ENCODE measurements at places on chromosomes 12 and 14.

DNA sequence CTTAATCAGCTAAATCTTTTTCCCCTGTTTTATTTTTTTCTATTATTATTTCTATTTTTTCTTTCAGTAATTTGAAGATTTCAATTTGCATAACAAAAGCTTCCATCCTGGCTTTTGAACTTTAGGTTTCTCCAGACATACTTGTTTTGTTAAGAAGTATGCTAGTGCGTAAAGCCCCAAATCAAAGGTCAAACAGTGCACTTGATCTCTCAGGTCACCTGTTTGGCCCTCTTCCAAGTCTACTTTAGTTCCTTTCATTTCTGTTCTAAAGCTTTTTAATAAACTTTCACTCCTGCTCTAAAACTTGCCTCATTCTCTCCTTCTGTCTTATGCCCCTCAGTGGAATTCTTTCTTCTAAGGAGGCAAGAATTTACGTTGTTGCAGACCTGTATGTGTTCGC is 54.6 kb upstream of the ATXN7L3B start:
- no peak for DNase-seq

DNA sequence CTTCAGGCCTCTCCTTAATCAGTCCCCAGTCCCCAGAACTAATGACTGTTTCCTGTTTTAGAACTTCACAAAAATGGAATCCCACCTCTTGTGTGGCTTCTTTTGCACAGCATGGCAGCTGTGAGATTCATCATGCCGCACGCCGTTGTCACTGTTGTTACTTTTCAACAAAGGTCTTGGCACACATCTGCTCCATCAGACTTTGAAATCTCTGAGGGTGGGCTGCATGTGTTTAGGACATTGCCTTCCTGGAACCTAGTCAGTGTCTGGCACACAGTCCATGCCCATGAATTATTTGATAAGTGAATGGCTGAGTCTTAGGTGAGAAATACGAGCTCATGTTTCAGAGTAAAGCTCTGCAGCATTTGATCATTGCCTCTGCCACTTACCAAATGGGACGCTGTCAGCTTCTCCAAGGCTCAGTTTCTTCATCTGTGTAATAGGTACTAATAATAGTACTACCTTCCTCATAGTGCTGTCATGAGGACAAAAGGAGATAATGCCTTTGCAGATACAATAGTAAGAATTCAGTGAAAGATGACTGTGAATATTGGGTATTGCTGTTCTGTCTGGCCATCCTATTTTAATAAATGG is 90.4 kb downstream of the SRRM4 start:
- no peak for DNase-seq

DNA sequence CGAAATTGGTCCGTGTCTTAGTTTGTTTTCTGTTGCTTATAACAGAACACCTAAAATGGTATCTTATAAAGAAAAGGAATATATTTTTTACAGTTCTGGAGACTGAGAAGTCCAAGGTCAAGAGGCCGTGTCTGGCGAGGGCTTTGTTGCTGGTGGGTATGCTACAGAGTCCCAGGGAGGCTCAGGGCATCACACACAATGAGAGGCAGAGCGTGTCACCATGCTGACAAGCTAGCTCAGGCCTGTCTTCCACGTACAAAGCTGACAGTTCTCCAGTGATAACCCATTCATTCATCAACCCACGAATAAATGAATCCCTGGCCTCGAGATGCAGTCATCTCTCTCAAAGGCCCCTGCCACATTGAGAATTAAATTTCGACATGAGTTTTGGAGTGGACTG is 56.7 kb upstream of the AEBP2 start:
- no peak for DNase-seq

GRCh38 chr12:3644104-3644503 is 108.8 kb downstream of the CRACR2A start:
- no peak for DNase-seq

DNA sequence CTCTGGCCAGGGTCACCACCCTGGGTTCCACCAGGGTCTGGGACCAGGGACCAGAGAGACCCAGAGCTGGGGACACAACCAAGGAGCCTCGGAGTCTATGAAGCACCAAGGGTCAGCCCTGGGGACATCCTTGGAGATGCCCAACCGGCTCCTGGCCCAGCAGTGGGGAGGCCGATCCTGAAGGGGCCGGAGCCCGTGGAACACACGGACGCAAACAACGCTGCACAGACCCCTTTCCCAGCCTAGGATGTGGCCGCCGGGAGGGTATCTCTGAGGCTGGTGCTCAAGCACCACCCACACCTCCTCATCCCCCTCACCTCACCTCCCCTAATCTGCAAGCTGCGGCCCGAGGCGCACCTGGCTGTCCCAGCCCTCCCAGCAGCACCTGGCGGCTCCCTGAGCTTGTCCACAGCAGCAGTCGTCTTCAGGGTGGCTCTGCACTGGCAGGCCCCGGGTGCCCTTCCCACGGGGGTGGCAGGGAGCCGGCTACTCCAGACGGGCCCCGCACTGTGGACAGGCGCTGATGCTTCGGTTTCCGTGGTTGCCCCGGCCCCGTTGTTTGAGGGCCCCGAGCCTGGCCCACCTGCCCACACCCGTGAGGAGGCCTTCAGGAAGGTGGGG is 146.8 kb upstream of the C14orf180 start:
- no peak for DNase-seq

GRCh38 chr12:69254046-69254445 is 14.7 kb downstream of the CPSF6 start:
- DNase-seq: peak; percentile 18

GRCh38 chr14:24100197-24100981 is 6.3 kb downstream of the PCK2 start:
- DNase-seq: no peak

GRCh38 chr12:124361074-124361970 is 66.4 kb downstream of the RFLNA start:
- no peak for DNase-seq

GRCh38 chr12:123369229-123369628 is 4.6 kb upstream of the SBNO1 start:
- DNase-seq: no peak

GRCh38 chr14:51228890-51229289 is 11.2 kb upstream of the TMX1 start:
- DNase-seq: no peak

GRCh38 chr12:47557386-47557785 is 148.4 kb downstream of the RPAP3 start:
- no peak for DNase-seq

All from neuronal stem cell (in vitro differentiated cells).